ENCODE measurements at places on chromosomes 7 and 10. TPM values are rescaled to one million over a fixed set of nuclear protein-coding genes. Genes with fewer than 3 reads are reported as not detected.

DNA sequence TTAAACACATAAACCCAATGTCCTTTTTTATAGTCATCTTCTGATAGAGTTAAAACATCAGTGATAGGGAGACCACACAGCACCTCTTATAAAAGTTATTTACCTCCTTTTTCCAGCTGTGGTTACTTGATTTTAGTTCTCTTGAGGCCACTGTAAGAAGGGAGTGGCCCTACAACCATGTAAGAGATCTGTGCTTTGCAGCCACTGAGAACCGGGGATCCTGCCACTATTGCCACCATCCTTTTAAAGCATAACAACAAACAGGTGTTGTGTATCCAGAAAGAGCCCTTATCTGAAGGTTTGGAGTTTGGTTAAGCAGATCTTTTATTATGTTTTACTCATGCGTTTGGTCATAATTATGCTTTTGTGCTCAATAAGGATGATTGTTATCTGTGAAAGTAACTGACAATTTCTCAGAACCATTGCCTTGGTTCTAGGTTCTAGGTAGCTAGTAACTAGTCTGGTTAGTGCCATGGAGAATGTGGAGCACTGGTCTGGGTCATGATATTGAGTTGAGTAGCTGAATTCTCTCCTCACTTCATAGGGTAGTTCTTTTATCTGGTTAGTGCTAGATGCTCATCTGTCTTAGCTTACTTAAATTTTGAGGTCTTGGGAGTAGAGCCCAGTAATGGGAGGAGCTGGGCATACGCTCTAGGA is 56.5 kb downstream of the ST7 start:
- DNase-seq: no peak

- DNase-seq: no peak
These were observed 130.8 kb upstream of the LYZL1 start for GRCh38 chr10:29158066-29158465.

DNA sequence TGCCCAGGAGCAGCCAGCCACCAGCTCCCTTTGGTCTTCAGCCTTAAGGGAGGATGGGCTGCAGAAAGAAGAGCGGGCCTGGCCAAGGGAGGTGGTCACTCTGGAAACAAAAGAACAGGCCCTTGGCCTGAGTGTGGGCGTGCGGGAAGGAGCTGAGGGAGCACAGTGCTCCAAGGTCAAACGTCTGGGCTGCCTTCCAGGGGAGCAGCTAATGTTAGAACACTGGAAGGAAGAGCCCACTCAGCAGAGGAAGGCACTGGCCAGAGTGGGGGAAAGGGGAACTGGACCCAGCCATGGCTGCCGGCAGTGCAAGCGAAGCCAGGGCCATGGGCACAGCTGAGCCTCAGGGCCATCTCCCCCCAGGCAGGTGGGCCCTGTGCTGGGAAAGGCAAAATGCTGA is 42.7 kb downstream of the FAM53B start:
- no peak for DNase-seq

- DNase-seq: no peak
These were observed 331.8 kb downstream of the NRG3 start for GRCh38 chr10:82206831-82207230.

- DNase-seq: no peak
These were observed 25.8 kb downstream of the KIAA1217 start for GRCh38 chr10:24234784-24235183.

- no peak for DNase-seq
These were observed 70.4 kb downstream of the AASS start for GRCh38 chr7:122073635-122074034.

- DNase-seq: no peak
These were observed 837 bp downstream of the SLC29A3 start for GRCh38 chr10:71319800-71320392.

DNA sequence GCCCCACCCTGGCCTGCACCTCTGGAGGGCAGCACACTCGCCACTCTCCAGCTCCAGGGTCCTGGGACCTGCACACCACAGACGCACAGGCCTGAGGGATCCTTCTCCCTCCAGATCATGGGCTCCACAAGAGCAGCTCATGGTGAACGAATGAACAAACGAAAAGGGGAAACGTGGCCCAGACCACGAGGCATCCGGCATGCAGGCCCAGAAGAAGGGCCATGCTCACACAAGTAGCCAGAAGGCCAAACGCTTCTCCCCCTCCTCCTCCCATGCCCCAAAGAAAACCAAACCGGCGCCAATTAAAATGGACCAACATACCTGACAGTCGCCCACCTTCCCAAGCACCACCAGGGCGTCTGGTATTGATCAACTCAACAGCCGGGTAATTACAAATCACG is 30.4 kb downstream of the MAD1L1 start:
- DNase-seq: no peak

The OPALIN gene
- not detected for total RNA-seq

The DLX6 gene
- total RNA-seq: 0.38 TPM

The IGFBP1 gene
- 0.24 TPM for total RNA-seq

The CALN1 gene
- total RNA-seq: 0.62 TPM

The NUPR2 gene
- not detected for total RNA-seq

Measured in progenitor cell of endocrine pancreas (in vitro differentiated cells).